ENCODE measurements at places on chromosomes 7 and 10.

GRCh38 chr10:101283762-101284100 lies 54.5 kb upstream of the LBX1 start:
- no peak for DNase-seq

DNA sequence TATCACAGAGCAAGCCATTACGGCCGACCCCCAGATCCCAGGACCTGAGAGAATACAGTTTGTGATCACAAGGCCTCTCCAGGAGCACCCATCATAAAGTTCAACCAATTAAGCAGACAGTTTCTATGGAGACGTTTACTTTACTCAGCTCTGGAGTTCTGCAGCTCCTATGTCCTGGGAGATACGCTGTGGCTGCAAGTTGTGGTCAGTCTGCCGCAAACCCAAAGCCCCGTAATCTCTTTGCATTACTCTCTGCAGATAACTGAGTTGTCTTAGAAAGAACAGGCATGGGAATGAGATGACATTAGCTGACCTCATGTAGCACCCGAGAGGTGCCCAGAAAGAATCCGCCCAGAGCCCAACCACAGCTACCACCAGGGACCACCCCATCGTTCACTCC lies 305.1 kb downstream of the FGFR2 start:
- DNase-seq = no peak

DNA sequence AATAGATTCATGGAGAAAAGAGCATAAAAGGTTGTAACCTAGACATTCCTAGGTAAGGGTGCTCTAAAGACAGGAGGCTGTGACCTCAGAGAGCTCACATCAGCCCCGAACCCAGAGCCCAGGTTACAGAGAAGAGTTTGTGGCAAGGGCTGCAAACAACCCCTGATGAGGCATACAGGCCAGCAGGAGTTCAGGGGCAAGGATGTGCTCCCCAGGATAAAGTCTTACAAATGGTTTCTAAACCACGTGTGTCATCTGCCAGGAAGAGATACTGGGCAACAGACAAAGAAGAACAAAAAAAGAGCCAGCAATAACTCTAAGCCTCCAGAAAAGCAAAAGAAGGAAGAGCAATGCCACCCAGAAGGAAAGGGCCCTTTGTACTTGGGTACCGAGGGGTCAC lies 27.7 kb downstream of the NCAPG2 start:
- no peak for DNase-seq

GRCh38 chr7:66886152-66886551 lies 34.9 kb upstream of the TMEM248 start:
- DNase-seq = no peak

DNA sequence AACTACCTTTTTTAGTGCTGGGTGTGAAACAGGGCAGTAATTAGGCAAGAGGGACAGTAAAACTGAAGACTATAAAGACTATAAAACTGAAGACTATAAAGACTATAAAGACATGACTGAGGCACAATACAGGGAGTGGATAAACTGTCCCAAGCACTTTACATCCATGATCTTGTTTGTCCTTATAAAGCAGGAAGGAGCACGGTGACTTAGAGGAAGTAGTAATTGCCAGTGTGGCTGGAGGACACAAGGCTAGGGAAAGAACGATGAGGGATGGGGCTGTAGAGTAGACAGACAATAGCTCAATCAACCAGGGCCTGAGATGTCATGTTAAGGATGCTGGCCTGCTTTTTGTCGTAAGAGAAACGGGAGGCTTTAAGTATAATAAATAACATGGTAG lies 26.0 kb downstream of the DNAJC12 start:
- DNase-seq = no peak

DNA sequence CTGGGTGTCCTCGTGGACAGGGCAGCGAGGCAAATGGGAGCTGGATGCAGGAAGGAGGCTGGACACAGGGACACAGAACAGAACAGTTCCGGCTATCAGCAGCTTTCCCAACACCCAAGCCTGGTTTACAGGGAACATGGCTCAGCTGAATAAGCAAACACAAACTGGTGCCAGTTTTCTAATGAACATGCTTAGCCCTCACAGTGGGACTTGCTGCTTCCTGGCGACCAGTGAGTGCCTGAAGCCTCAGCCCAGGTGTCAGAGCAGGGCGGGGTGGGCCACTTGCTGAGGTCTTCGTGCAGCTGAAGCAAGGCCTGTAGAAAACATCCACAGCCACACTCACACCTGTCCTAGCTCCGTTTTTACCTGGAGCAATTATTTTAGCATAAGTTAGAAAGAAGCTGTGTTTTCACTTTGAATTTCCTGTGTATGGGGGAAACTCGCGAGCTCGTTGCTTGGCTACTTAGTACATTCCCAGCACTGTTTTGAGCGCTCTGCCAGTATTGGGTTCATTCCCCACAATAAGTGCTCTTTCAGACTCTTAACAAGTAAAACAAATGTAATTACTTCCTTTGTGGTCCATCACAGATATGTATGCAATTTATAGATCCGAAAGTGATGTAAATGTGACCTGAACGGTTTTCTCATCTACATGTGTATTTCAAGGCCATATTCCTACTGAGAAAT lies 261.2 kb upstream of the SHH start:
- no peak for DNase-seq

DNA sequence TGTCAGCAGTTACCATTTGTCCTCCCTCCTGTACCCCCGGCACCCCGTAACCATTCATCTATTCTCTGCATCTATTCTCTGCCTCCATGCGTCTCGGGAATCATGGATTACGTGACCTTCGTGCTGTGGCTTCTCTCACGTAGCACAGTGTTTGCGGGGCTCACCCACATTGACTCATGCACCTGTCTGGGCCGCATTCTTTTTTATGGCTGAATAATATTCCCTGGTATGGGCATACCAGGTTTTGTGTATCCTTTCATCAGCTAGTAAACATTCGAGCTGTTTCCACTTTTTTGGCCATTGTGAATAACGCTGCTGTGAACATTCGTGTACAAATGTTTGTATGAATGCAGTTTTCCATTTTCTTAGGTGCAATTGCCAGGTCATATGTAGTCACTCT lies 17.7 kb downstream of the CUX1 start:
- DNase-seq = no peak

DNA sequence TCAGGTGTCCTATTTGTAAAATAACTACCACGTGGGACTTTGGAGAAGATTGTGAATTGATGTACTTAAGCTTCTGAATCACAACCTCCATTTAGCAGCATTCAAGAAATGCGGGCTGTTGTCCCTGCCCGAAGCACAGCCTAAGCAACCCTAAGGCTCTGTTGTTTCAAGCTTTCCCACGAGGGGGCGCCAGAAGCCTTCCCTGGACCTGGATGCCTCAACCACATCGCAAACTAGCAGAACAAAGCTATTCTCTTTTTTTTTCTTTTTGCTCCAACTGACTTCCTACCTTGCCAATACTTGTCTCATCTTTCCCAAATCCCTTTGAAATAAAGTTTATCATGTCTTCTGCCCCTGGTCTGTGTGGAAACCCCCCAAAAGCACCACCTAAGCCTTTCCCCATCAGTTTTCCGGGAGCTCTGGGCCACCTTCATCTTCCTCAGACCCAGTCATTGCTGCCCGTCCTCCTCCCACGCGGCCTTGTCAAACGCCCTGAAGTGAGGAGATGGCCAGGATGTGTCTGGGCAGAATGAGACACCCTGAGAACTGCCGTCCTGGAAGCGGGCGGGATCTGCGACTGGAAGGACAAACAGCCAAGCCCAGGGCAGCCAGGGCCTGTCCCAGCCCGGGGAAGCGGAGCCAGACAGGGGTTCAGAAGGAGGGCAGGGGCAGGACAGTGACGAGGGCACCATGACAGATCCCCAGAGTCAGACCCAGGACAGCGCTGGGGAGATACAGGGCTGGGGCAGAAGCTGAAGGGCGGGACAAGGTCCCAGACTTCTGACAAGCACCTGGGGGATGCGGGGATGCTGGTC lies 112.7 kb downstream of the SLIT1 start:
- DNase-seq = peak; percentile 50

DNA sequence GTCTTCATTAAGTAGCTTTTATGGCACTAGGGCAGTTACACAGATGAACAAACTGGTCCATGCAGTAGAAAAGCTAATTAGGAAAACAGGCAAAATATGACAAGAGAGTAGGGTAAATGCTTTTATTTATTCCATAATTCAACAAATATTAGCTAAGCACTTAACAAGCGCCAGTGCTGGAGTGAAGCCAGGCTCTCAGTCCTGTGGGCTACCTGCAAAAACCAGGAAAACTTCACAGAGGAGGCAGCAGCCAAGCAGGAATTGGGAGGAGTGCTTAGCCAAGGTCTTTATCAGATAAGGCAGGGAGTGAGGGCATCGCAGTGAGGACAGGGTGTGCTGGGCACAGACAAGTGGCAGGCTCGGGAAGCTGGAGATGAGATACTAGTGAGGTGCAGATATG lies 4.9 kb upstream of the KAT6B start:
- DNase-seq = no peak

GRCh38 chr10:109588259-109588658 lies 335.1 kb downstream of the XPNPEP1 start:
- no peak for DNase-seq

DNA sequence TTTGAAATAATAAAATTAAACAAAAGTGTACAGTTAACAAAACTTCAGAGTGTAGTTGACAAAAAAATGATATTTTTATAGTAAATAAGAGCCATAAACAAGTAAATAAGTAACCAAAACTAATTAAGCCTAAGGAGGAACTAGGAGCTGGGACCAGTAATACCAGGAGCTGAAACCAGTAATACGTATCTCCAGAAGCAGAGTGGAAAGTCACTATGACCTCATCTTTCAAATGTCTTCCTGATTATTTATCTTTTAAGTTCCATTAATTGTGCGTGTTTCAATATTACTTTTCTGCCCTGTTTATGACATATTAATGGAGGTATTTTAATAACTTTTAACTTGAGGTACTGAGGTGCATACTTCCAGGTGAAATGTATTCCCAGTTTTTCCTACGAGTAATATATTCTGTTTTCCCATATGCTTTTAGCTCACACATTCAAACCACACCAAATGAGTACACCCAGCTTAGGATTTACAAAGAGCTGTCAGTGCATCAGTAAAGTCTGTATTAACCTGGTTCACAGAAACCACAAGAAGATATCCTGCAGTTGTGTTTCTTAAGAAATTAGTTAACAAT lies 283.7 kb upstream of the HGF start:
- DNase-seq = no peak
